ENCODE measurements at places on chromosomes 7 and 10.
A peak's percentile ranks its signal among the peaks of the same experiment; 100 is the strongest.

- DNase-seq: no peak
Measured at GRCh38 chr7:5266191-5267028, 16.3 kb upstream of the SLC29A4 start.

GRCh38 chr10:125606414-125607010, 76.5 kb downstream of the TEX36 start:
- DNase-seq: no peak

GRCh38 chr10:18409599-18410397, 241.6 kb downstream of the NSUN6 start:
- DNase-seq: no peak

GRCh38 chr10:98380493-98381339, 34.3 kb downstream of the PYROXD2 start:
- DNase-seq: peak; percentile 1

GRCh38 chr10:77351386-77351785, 286.2 kb downstream of the KCNMA1 start:
- DNase-seq: no peak

- DNase-seq: no peak
Measured at GRCh38 chr7:111014079-111014478, 76.8 kb upstream of the LRRN3 start.

GRCh38 chr7:50342616-50343114, 38.1 kb downstream of the IKZF1 start:
- no peak for DNase-seq

DNA sequence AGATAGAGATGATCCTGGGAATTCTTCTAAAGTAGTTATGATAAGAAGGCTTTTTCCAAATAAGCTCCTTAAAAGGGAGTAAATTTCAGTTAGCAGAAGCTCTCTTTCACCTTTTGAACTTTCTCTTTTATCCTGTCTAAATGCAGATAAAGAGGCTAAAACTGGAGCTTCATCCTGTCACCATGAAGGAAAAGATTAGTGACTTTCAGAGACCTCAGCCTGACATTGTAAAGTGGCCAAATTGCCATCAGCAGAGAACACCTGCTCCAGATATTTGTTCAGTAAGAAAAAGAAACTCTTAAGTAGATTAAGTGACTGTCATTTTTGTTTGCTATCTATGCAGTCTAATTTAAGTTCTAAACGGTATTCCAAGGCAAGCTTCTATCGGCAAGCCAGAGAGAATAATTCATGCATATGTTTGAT, 18.3 kb downstream of the VWDE start:
- DNase-seq: peak; percentile 84

DNA sequence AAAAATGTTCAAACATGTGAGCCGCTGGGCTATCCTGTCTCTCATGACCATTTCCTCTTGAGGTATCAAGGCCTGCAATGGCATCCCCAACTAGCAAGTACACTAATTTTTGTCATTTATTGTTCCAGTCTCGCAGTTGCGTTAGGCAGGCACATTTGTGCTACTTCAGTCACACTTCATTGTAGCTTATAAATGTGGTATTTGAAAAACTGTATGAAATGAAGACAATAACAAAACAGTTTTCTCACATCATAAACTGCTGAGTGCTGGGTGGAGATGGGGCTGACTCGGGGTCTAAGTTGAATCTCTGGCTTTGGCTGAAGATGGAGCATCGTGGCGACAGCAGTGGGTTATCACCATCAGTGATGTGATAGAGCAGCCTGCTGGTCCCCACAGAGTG, 92.7 kb downstream of the FAM13C start:
- no peak for DNase-seq

Data from NCI-H524 (cell line).